ENCODE measurements at places on chromosomes 1 and 21.

GRCh38 chr1:21149430-21149854 is 27.3 kb downstream of the EIF4G3 start:
- no peak for DNase-seq

DNA sequence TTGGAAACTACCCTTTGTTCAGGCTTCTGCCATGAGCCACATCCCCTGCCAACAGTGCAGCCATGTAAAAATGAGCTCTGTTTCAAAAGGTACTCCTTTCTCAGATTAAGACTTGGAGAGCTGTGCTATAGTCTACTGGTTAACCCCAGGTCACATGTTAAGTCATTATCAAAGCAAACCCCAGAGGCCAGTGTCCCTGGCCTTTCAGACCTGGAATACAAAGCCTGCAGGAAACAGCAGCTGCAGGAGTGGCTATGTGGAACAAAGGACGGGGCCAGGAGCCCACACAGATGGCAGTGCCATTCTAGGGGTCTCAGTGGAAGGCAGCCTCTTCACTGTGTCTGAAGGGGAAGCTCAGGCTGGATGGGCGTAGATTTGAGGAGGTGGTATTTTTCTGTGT is 6.7 kb downstream of the ZNF496 start:
- no peak for DNase-seq

DNA sequence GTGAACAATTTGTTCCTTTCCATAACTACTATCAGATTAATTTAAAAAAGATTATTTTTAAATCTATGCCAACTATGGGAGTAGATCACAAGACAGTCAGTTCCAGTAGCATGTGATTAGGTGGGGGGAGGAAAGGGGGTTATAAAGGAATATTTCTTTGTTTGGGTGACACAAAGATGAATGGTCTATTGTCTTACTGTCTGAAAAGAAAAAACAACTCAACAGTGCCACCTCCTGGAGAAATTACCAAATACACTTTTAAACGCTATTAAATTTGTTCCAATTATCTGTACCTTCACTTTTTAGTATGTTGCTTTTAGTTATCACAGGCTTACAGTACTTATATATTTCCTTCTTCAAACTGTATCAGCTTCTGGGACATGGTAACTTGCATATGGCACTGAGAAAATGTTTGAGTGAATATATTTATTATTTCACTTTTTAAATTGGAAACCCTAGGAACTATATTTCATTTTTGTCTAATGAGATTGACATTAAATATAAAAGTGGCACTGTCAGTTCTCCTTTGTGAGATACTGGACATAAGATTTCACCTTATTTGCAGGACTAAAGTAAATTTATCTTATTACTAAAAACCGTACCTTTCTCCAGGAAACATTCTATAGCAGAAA is 1.7 kb upstream of the SORT1 start:
- no peak for DNase-seq

- DNase-seq, result no peak
These were observed 141.5 kb upstream of the VAMP3 start for GRCh38 chr1:7629465-7630195.
